AG04449 (cell line): ENCODE measurements at places on chromosomes 7 and 10.

GRCh38 chr10:129854796-129855705 is 109.0 kb downstream of the EBF3 start:
- DNase-seq = no peak

- DNase-seq = no peak
These were observed 43.7 kb upstream of the BPGM start for GRCh38 chr7:134602881-134603451.

- no peak for DNase-seq
These were observed 162.6 kb upstream of the CDCA7L start for GRCh38 chr7:22108151-22108845.

DNA sequence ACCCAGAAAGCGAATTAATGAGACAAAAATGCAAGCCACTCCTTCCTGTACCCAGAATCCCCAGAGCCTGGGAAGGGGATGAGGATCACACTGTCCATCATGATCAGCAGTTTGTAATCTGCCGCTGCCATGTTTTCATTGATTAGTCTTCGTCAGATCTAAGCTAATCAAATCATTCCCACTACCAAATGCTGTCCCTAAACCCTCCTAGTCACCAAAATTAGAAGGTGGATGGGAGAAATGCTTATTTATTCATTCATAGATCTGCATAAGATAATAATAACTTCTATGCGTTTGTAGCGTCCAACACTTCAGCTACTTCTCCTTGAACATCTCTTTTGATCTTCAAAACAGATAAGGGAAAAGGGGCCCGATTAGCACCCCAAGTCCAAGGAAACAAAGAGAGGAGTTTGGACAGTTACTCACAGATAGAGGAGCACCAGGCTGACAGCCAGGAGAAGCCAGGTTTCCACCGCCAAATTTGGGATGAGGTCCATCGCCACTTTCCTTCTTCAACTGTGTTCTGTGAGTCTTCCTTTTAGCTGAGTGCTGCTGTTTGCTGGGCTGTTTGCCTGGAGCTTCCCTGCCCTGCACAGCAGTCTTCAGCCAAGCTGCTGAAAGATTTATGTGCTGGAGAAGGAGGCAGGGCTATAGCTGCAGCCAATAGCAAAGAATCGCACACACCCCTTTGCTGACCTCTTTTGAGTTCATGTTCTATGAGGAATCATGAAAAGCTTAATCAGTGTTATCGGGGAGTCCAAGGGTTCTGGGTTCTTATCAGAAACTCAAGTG is at the start of gene CYP3A5:
TSS of gene CYP3A5 (minus strand) at position 597 of the 792 bp plus-strand sequence. CDS start at position 497, 100 bp downstream.
- no peak for DNase-seq

DNA sequence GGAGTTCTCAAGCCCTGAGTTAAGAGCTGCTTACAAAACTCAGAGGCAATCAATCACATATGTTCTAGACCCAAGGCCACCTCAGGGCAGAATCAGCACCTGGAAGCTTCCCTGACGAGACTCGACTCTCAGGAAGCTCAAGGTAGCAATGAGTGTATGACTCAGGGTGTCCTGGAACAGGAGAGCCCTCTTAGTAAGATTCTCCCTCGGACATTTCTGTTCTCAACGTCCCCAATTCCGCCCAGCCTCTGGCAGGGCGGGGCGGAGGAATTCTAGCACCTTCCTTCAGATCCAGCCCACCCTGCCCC is 39.6 kb upstream of the PROSER2 start:
- no peak for DNase-seq
